Esophagus squamous epithelium (tissue), 5 donors: ENCODE measurements at places on chromosomes 5 and 9.

DNA sequence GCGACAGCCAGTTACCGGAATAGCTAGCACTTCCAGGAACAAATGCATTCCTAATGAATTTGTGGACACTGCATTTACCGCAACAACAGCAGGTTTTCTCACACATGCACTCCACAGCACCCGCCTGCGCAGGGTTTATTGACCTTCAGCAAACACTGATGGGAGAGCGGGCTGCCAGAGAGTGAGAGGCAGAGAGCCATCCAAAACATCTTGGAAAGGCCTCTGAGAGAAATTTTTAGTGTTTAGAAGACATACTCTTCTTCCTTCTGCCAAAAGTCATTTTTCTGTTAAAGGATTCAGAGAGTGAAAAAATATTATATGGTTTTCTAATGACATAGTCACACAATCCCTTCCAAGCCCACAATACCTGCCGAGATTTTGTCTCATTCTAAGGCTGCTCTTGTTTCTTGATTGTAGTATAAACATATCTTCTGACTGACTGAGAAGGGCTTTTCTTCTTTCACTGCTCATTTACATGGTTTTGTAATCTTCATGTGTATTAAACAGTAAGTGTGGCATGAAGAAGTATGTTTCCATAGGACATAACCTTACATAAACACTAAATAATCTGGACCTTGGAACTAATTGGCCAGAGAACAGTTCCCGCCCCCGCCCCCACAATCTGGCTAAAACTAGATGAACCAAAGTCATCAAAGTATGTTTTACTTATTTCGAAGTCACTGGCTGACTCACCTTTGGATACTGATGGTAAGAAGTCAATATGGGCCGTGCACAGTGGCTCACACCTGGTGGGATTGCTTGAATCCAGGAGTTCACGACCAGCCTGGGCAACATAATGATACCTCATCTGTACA is 432.5 kb upstream of the MEF2C start:
- no peak for DNase-seq

DNA sequence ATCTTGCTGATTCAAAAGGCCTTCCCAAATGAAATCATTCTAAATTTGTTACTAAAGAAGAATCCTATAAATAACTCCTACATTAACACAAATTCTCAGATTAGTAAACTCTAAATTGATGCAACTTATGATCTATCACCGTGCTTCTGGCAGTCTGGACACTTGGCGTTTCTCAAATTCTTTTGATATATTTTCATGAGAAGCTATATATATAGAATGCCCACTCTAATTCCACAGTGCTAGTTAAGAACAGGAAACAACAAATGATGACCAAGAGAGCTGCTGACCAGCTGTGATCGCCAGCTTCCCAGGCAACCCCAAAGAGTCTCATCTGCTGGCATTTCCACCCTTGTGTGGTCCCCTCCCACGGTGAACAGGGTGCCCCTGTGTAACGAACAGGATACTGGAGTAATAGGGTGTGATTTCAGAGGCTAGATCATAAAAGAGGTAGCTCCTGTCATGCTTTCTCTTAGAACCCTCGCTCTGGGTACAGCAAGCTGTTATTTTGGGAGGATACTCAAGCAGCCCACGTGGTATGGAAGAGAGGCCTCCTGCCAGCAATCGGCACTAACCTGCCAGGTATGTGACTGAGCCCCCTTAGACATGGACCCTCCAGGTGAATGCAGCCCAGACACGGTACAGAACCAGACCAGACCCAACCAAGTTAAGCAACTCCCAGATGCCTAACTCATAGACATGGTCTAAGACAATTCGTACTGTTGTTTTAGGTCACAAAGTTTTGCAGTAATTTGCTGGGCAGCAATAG is 64.7 kb downstream of the CDC14B start:
- no peak for DNase-seq

DNA sequence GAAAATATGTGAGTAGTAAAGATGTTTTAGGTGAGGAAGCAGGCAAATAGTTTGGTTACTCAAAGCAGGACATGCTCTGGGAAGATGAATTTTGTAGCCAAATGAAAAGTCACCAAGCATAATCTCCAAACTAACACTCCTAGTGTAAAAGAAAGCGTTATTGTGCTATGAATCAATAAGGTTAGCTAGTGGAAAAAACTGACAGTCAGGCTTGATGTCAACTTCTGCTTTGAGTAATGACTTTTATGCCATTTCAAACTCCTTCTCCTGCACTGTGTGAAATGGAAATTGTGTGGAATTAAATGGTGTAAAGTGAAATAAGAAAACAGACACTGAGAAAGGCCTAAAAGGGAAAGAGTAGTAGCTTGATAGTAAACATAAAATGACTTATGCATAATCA is 637.2 kb upstream of the DMAC1 start:
- no peak for DNase-seq

DNA sequence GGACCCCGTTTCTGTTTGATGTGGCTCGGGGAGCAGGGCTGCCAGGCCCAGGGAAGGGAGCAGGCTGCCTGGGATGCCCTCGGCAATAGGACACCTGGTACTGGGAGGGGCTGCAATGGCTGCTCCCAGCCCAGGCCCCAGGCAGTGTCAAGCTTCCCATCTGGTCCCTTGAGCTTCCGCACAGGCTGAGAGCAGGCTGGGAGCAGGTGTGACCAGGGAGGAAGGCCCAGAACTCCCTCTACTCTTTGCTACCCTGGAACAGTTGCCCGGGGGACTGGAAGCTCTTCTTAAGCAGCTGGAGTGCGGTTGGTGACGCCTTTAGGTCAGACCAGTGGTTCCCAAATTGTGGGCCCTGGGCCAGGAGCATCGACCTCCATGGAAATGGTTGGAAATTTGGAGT is 186.9 kb downstream of the GADD45G start:
- DNase-seq, result no peak

- DNase-seq, result no peak
Measured at GRCh38 chr5:65674749-65675148, 47.2 kb downstream of the SGTB start.
